ENCODE measurements at places on chromosomes 16 and 17.
A peak's percentile ranks its signal among the peaks of the same experiment; 100 is the strongest.

- no peak for DNase-seq
These were observed 66.2 kb upstream of the LYRM9 start for GRCh38 chr17:27959382-27959709.

GRCh38 chr17:70040336-70040735 lies 34.7 kb upstream of the KCNJ16 start:
- DNase-seq, result no peak

DNA sequence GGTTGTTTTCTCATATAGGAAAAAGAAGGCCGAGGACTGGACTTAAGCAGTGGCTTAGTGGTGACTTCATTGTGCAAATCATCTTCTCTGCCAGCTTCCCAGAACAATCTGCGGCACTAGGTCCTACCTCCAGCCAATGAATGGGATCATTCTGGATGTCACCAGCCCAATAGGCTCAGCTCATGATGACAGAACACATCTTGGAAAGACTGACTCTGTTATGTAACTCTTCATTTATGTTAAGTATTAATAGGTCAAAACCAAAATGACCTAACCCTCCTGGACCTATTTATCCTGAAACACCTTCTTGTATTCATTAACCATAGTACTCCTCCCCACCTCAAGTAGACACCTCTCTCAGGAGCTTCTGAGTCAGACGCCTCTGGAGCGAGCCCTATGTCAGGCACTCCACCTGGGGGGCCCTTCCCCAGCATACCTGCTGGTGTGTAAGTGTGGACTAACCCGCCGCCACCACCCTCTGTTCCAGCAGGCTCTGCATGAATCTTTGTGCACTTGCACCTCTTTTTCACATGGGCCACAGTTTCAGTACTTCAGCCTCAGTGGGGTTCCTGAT lies 7.2 kb downstream of the ARL2BP start:
- no peak for DNase-seq

DNA sequence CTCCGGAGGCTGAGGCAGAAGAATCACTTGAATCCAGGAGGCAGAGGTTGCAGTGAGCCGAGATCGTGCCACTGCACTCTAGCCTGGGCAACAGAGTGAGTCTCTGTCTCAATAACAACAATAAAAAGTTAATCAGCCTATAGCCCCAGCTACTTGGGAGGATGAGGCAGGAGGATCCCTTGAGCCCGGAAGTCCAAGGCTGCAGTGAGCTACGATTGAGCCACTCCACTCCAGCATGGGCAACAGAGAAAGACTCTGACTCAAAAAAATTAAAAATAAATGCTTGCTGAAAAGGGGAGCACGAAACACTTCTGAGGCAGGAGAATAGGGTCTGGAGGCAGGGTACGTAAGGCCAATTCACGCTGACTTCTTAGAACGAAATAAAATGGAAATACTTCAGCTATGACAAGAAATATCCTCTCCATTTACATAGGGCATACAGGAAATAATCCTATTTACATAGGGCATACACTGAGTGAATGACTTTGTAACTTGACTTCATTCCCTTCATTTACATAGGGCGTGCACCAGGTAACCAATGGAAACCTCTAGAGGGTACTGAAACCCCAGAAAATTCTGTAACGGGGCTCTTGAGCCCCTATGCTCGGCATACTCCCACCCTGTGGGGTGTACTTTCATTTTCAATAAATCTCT lies 3.2 kb upstream of the PRPSAP1 start:
- DNase-seq, result no peak

- no peak for DNase-seq
These were observed 285.2 kb downstream of the SEC14L1 start for GRCh38 chr17:77425791-77426641.

DNA sequence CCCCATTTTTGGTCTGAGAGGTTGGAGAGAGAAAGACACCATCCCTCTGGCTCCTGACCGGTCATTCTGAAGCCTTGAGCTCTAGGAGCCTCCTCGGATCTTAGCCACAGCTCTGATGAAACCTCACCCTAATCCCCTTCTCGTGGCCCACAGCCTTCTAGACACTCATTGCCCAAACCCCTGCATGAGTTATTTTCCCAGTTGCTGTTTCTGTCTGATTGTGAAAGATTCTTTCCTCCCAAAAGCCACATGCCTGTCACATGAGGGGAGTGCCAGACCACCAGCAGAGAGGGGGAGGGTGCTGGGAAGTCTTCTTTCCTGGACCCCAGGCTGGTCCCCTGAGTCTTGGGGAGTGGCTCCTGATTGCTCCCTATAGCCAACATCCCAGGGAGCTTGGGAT lies 17.6 kb upstream of the ABR start:
- DNase-seq, result peak; percentile 69

- no peak for DNase-seq
These were observed 61.8 kb downstream of the SMG6 start for GRCh38 chr17:2241823-2242222.

DNA sequence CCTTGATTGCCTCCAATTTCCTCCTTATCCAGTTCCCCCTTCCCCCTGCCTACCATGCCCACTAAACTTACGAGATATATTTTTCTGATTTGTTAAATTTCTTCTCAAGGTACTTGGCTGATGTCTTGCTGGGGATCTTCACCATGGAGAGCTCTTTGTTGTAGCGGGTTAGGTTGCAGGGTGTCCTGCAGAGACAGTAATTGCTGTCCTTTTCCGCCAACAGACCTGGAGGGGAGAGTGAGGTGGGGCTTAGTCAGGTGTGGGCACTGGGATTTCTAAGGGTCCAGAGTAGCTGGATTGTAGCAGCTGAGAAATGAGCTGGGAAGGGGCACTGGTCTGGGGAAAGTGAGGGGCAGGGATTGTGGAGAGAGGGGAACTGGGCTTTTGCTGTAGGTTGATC lies 32.1 kb downstream of the SPACA3 start:
- DNase-seq, result no peak

GRCh38 chr17:76274112-76274956 lies 9.2 kb downstream of the UBALD2 start:
- DNase-seq, result no peak

GRCh38 chr17:32741381-32741780 lies 135.5 kb downstream of the MYO1D start:
- peak; percentile 27 for DNase-seq

DNA sequence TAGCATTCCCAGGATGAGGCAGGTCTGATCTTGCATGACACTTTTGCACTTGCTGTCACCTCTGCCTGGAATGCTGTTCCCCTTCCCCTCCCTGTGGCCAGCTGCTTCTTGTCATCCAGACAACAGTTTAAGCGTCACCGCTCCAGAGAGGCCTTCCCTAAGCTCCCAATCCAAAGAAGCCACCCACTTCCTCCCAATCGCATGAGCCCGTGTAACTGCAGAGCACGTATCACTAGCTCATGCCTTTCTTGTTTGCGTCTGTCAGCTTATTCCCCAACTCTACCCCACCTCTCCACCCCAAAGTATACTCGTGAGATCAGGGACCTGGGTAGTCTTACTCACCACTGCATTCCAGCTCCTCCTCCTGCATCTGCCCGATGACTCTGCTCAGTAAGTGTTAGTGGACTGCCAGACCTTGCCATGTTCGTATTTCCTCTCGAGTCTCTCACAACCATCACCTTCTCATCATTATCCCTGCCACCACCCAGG lies 92.8 kb downstream of the GAS7 start:
- no peak for DNase-seq

DNA sequence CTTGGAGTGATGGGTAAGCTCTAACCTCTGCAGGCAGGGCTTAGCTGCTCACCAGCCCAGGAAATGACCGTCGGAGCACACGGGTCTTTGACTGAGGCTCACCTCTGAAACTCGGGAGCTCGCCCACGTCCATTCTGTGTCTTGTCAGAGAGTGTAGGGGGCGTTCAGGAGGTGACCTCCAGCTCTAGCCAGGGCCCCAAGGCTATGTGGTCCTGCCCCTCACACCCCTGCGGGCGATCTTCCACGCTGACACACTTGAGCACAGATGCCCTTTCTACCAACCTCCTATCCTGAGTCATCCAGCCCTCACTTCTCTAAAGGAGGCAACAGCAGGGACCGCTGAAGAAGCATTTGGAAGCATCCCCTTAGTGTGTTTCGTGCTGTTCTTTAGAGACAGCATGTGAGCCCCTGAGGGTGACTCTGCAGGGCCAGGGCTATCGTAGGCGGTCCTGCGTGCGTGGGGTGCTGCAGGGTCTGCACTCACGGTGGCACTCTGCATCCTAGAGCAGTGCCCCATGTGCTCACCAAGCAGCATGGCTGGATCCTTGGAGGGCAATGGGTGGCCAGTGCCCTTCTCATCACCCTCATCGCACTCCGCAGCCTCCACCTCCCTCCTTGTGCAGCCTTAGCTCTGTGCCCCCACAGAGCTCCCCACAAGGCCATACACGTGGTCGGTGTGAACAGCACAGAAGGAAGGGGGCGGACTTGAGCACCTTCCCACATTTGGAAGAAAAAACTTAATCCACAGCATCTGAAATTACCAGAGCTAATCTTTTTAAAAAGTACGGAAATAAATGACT lies 33.8 kb downstream of the SLC47A1 start:
- DNase-seq, result no peak

GRCh38 chr16:84555418-84556196 lies 51.1 kb upstream of the MEAK7 start:
- no peak for DNase-seq

GRCh38 chr16:27708651-27709050 lies 158.7 kb downstream of the KATNIP start:
- no peak for DNase-seq

DNA sequence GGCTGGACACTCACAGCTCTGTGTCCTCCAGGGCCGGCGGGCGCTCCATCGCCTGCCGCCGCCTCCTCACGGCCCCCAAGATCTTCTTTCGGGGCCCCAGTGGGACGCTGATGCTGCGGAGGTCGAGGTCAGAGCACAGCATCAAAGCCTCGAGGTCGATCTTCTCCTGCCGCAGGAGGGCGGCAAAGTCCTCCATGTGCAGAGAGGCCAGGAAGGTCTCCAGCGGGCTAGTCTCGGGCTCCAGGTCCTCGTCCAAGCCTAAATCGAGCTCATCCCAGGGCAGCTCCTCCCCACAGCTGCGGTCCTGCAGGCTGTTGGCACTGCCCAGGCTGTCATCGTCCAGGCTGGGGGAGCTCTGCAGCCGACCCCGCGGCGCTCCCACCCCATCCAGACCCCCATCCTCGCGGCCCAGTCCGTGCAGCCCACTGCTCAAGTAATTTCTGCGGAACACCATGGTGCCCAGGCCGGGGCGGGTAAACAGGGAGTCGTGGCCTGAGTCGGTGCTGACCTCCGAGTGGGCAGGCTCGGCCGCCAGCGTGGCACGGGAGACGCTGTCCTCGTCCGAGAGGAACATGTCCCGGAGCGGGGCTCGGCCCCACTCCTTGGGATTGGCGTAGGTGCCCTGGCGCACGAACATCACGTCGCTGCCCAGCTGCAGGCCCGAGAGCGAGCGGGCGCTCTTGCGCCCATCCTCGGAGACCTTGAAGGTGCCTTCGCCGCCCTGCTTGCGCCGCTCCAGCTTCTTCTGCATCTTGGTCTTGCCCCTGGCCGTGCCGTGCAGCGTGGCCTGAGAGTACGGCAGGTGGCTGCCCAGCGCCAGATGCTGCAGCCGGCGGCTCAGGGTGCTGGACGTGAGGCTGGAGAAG lies 3.4 kb downstream of the USH1G start:
- no peak for DNase-seq

DNA sequence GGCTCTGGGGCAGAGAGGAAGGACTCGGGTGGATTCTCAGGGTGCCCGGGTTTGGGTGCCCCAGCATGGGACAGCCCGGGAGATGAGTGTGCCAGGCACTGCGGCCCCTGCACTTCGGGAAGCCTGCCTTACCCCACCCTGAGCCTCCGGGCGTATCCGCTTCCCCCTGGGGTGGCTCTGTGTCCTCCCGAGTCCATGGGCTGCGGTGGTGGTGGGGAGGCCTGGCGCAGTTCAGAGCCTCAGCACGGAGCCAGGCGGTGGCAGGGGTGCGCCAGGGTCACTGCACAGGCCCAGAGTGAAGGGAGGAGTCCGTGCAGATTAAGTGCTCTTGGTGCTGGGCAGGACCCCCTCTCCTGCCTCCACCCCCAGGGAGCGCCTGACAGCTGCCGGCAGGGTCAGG lies 20.7 kb downstream of the MYBBP1A start:
- DNase-seq, result no peak

DNA sequence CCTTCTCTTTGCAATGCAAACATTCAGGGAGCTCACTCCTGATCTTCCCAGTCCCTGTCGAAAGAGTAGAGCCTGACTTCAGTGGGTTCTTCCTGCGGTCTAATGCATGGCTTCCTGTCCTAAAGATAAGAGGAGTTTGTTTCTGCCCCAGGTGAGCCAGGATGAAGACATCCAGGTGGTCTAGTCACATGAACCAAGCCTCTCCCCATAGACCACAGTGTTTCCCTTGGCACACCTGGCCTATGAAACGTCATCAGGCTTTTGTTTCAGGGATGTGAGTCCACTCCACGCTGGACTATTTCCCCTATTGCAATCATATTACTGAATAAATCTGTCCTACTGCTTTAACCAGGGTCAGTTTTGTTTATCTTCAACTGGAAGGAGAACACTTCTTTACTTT lies 21.1 kb downstream of the CES1 start:
- no peak for DNase-seq

- no peak for DNase-seq
These were observed 35.2 kb downstream of the MAP2K4 start for GRCh38 chr17:12055889-12056288.

- no peak for DNase-seq
These were observed 602.5 kb upstream of the SALL1 start for GRCh38 chr16:51753467-51754127.

GRCh38 chr17:28725660-28726225 lies 290 bp downstream of the TLCD1 start:
- no peak for DNase-seq

- no peak for DNase-seq
These were observed 46.0 kb downstream of the SLC7A5 start for GRCh38 chr16:87823181-87823929.

GRCh38 chr17:77887110-77887463 lies 71.4 kb upstream of the TNRC6C start:
- DNase-seq, result no peak

- DNase-seq, result no peak
These were observed 146.9 kb downstream of the ZNF423 start for GRCh38 chr16:49709057-49709456.

DNA sequence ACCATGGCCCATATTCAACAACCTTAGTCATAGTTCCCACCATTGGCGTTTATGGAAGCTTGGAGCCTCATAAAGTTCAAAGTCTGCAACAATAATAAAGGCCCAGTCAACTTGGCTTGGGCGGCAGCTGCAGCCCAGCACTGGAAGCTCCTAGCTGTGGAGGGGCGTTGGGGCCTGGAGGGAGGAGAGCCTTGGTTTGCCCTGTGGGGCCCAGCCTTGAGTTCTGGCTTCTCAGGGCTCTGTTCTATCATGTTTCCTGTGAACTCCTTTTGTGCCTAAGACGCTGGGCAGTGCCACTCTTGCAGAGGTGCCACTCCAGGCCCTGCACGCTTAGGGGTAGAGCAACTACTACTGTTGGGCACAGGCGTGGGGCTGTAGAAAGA lies 927 bp upstream of the ENGASE start:
- DNase-seq, result no peak

Data from foreskin melanocyte (primary cell).